Bronchial epithelial cell (primary cell): ENCODE measurements at places on chromosomes 7 and 10.

DNA sequence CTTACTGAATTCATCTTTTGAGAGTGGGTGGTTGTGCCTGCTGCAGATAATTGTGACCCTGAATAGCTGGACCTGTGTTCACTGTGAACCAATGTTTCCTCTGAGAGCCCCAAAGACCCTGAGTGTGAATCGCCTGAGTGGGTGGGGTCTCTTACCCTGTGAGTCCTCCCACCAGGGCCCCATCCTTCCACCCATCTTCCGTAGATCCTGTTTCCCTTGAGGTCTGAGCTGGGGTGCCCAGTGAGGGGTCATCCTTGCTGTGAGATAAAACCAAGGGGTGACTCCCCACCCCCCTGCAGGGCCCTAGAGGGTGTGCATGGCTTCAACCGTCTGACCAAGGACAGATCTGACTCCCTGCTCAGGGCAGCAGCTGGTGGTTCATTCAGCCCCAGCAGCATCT, 78.0 kb upstream of the ZNF479 start:
- DNase-seq = no peak

DNA sequence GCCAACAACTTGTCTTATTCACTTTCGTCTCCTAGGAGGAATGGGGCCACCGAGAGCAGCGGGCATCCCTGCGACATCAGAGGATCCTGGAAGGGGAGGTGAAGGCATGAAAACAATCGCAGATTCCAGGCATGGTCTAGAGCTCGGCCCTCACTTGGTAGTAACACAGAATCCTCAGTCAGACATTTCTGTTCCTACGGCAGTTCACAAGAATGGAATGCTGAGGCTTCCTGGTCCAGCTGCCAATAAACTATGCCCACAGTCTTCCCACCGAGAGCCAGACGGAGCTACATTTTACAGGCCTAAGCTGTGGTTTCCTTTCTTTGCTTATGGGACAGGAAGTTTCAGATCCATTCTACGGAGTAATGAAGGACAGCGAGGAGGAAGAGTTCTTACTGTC, 75.8 kb downstream of the OR13A1 start:
- DNase-seq = no peak

GRCh38 chr10:130226012-130226411, 89.8 kb downstream of the GLRX3 start:
- no peak for DNase-seq

DNA sequence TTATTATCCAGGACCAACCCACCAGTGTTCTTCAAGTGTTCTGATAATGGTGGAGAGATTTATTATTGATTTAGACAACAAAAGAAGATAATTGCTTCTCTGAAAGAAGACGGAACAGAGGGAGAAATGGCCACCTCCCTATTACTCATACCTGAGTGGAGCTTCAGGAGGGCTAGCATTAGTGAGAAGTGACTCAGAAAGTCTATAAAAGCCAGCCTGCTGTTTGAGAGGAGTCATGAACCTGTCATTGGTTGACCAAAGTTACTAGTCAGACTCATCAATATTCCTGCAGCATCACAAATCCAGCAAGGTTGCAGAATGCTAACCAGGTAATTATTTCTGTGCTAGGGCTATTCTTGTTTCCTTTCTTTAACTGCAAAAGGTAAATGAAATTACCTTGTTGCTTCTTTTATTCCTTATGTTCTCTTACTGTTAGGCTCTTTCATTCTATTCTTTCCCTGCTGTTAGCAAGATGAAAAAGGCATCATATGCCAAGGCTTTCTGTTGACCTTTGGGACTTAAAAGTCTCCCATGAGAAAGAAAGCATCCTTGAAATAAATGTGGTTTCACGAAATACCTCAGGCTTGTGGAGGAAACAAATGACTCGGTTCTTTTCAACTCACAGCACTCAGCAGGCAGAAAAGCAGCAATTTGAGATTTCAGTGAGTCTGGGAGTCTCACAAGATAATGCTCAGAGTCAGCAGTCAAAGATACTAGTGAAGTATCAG, 256.4 kb upstream of the PHYHIPL start:
- peak; percentile 97 for DNase-seq

DNA sequence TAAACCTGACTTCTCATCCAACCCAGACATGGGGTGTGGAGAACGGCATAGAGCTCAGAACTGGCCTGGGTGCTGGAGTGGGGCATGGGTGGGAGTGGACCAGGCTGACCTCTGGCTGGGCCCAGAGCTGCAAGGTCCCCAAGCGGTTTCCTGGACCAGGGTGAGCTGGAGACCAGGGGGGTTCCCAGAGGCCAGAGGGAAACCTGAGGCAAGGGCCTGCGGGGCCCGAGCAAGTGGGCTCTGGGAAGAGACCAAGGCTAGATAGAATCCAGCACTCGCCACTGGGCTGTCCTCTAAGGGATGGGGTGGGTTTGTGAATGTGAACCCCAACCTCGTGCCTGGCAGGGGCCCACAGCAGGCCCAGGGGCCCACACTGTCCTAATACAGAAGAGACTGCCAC, 39.4 kb upstream of the RET start:
- DNase-seq = no peak

- DNase-seq = no peak
Observed at GRCh38 chr7:66505531-66506451, 122.9 kb upstream of the KCTD7 start.
